ENCODE measurements at places on chromosomes 13 and 19.

DNA sequence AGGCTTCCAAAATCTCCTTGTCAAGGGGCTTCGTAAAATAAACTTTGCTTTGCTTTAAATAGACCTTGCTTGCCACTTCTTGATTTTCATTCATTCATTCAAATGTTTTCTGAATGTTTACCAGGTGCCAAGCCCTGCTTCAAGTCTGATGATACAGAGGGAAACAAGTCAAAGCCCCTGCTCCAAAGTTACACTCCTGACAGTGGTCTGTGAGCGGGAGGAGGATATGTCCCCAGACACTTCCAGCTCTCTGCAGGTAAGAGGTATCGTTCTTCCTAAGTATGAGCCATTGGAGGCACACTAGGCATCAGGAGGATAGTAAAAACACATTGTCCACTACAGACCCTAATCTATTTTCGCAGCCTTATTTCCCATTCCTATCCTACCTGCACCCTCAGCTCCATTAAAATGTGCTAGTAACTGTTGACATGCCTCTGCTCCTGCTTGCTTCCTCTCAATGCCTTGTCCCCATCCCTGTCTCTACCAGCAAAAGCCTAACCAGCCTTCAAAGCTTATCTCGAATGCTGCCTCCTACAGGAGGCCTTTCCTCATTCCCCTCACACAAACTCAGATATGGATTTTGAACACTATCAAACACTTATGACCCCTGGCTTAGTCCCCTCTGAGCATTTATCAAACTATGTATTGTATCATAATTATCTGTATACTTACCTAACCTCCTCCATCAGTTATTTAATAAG, 6.2 kb upstream of the WBP4 start:
- H3K36me3 ChIP-seq = peaks cover 24% of the 10 kb centered on the region
- peak overlapping the region; percentile 49 for H3K27ac ChIP-seq
- H3K27me3 ChIP-seq = no peaks in the 10 kb centered on the region
- peaks cover 55% of the 10 kb centered on the region for H3K4me1 ChIP-seq
- no peak overlapping the region for H3K4me3 ChIP-seq

DNA sequence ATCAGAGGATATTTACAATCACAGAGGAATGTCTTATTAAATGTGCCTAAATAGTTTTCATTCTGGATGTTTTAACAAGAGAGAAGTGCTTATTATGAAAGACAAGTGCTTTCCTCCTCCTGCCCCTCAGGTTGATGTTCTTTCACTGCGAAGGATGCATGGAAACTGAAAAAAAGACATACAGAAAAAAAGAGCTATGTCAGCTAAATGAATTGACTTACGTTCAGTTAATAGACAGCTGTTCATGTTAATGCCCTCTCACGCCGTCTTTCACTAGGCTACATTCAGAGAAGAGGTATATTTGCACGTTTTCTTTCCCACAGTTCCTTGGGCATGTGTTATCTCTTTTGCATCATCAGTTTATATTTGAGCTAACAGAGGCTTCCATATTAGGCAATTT, 821.8 kb upstream of the PCDH9 start:
- no peaks in the 10 kb centered on the region for H3K36me3 ChIP-seq
- no peak for DNase-seq
- no peaks in the 10 kb centered on the region for H3K27me3 ChIP-seq
- H3K4me1 ChIP-seq = no peaks in the 10 kb centered on the region
- H3K4me3 ChIP-seq = no peak overlapping the region
- no peak overlapping the region for H3K27ac ChIP-seq

DNA sequence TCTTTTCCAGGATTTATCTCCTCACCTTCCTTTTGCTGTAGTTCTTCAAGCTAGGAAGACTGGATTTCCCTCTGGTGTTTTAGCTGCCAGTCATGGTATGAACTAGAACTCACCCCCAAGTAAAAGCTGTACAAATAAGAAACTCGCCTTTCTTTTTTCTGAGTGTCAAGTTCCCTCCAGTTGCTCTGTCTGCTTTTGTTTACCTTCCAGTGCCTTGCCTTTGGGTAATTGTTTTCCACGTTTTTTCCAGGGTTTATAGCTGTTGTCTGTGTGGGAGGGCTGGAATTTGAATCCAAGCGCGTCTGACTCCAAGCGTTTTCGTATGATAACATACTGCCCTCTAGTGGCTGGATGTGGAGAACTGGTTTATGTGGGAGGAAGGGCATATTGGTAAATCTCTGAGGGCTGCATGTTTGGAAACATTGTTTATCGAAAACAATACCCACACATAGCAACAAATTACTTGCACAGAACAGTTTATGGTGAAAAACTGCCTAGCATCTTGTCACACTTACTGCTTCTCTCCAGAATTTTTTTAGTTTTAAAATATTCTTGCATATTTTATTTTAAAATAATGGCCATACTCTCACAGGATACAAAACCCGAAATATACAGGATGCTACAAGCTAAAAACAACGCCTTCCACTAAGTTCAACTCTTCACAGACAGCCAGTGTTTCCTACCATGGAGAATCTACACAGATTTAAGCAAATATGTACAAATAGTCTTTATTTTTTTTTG, 19.2 kb downstream of the RCN3 start:
- no peak overlapping the region for H3K4me3 ChIP-seq
- no peaks in the 10 kb centered on the region for H3K36me3 ChIP-seq

DNA sequence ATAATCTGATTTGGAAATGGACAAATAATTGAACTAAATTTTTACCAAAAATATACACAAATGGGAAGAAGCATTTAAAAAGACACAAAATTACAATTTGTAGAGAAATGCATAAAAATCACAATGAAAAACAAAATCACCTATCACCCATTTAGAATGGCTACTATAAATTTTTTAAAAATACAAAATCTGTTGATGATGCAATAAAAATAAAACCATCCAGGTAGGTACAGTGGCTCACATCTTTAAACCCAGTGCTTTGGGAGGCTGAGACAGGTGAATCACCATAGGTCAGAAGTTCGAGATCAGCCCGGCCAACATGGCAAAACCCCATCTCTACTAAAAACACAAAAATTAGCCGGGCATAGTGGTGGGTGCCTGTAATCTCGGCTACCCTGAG, 23.5 kb downstream of the ZNF43 start:
- H3K27ac ChIP-seq = no peak overlapping the region
- peaks cover 98% of the 10 kb centered on the region for H3K36me3 ChIP-seq
- H3K4me1 ChIP-seq = no peaks in the 10 kb centered on the region
- DNase-seq = no peak
- H3K27me3 ChIP-seq = no peaks in the 10 kb centered on the region

DNA sequence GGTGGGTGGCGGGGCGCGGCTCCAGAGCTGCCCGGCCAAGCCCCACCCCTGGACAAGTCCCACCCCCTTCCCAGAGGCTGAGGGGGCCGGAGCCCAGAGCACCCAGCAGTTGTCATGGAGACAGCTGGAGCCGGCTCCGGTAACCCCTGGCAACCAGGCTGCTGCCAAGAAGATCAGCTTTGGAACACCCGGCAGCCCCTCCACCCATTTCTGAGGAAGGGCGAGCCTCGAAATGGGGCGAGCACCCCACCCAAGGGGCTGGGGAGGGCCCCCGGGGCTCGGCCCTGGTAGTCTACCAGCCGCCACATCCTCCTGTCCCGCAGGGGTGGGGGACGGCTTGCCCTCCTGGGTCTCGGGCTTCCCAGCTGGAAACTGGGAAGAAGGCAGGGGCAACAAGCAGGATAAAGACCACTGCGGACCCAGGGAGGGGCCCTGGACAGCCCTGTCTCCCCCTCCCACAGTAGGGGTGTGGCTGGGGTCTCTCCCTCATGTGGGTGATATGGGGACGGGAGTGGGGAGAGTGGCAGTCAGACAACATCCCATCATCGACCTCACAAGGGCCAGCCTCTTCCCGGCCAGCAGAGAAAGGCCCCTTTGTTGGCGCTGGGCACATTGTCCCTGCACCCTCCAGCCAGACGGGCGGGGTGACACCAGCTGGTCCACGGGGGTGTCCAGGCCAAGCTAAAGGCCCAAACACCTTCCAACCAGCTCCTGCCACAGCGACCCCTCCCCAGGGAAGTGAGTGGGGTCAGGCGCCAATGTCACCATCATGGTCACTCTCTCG, 1.5 kb downstream of the CERS1 start:
- H3K36me3 ChIP-seq = peaks cover 7% of the 10 kb centered on the region
- H3K4me1 ChIP-seq = no peaks in the 10 kb centered on the region
- DNase-seq = no peak
- no peaks in the 10 kb centered on the region for H3K27me3 ChIP-seq

DNA sequence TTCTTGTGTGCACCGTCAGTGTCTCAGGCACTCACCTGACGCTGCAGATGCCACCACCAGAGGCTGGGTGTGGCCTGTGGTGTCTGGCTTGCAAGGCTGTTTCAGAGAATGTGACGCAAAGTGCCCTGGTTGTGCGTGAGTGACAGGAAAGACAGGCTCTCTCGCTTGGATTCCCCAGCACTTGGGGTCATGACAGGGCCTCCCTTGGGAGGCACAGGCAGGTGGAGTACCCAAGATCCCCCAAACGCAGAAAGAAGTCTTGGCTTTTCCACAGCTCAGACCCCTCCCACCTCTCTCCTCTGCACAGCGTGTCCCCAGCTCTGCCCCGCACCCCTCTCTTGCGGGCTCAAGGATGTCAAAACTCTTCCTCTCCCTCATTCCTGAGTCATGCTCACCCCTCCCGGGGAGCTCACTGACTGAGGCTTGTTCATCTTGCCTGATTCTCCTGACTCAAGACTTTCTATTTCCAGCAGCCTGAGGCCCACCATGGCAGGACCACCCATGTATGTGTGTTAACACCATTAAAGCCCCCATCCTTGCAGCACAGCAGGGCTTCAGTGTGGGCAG, 21.0 kb downstream of the DHX34 start:
- peaks cover 73% of the 10 kb centered on the region for H3K36me3 ChIP-seq
- H3K4me1 ChIP-seq = no peaks in the 10 kb centered on the region
- no peaks in the 10 kb centered on the region for H3K27me3 ChIP-seq
- DNase-seq = no peak

GRCh38 chr13:109645831-109646230, 140.6 kb downstream of the IRS2 start:
- DNase-seq = no peak
- peak overlapping the region; percentile 39 for H3K27ac ChIP-seq
- H3K27me3 ChIP-seq = no peaks in the 10 kb centered on the region
- H3K36me3 ChIP-seq = peaks cover 31% of the 10 kb centered on the region

DNA sequence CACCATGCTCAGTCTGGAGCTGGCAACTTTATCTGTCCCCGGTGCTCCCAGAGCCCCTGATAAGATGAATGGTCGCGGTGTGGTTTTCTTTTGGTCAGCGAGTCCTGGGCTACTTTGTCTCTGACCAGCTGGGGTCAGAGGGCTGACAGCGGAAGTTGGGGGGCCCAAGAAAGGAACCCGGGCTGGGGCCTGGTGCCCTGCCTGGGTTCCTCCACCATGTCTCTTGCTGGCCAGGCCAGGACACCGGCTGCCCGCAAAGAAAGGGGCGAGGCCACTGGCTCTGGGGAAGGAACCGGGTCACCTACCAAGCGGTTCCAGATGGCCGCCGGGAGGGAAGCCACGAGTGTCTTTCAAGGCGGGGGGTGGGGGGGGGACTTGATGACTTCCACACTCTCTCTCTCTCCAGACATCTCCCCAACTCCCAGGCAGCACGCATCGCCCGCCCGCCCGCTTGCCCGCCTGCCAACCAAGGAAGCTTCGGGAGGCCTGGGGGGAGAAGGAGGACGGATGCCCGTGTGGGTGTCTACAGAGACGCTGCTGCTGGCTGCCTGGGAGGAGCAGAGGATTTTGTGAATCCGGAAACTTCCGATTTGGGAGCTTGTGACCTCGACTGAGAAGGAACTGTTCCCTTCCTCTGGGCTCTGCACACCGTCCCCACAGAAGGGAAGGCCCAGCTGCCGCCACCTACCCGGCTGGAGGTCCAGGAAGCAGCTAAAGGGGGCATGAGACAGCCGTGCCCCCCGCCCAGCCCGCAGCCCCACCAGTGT, 1.1 kb downstream of the PIP5K1C start:
- H3K27ac ChIP-seq = peak overlapping the region; percentile 76
- H3K4me3 ChIP-seq = peak overlapping the region; percentile 96
- DNase-seq = peak; percentile 49
